A172 (cell line): ENCODE measurements at places on chromosomes 16 and 17. TPM values are rescaled to one million over a fixed set of nuclear protein-coding genes. Genes with fewer than 3 reads are reported as not detected.

- no peak for DNase-seq
Measured at GRCh38 chr16:77790912-77791311, 2.5 kb downstream of the VAT1L start.

DNA sequence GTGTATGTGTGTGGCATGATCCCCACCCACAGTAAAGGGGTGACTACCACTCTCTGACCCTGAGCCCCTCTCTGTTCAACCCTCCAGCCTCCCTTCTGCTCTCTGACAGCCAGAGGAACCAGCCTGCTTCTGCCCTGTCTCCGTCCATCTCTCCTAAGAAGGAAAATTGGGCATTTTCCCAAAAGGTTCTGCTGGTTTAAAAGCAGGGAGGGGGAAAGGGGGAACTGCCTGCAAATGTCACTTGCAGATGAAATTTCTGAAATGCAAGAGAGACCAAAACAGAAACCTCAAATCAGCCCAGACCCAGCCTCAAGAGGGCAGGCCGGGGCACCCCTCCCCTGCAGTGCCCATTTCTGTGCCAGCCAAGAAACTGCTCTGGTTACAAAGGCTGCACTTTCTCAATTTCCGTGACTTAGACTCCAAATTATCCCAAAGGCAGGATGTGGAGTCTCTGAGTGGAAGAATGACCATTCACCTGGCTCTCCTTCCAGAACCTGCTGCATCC is 197.9 kb downstream of the RBFOX3 start:
- no peak for DNase-seq

GRCh38 chr17:56896968-56897359 is 16.9 kb downstream of the TRIM25 start:
- DNase-seq: no peak

DNA sequence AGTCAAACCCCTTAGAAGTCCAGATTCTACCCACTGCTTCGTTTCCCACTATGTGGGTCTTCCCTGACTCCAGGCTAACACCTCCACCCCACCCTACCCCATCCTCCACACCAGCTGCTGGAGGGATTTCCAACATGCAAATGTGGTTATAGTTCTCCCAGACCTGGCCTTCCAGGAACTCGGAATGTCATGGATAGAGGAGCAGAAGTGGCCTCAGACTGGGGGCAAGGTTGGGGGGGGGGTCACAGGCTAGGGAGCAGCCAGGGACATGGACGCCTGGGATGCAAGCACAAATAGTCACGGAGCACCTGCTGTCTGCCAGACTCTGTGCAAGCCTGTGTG is 2.0 kb downstream of the CAMKK1 start:
- DNase-seq: no peak

GRCh38 chr16:67555795-67556212 is 6.5 kb upstream of the CTCF start:
- DNase-seq: peak; percentile 38

DNA sequence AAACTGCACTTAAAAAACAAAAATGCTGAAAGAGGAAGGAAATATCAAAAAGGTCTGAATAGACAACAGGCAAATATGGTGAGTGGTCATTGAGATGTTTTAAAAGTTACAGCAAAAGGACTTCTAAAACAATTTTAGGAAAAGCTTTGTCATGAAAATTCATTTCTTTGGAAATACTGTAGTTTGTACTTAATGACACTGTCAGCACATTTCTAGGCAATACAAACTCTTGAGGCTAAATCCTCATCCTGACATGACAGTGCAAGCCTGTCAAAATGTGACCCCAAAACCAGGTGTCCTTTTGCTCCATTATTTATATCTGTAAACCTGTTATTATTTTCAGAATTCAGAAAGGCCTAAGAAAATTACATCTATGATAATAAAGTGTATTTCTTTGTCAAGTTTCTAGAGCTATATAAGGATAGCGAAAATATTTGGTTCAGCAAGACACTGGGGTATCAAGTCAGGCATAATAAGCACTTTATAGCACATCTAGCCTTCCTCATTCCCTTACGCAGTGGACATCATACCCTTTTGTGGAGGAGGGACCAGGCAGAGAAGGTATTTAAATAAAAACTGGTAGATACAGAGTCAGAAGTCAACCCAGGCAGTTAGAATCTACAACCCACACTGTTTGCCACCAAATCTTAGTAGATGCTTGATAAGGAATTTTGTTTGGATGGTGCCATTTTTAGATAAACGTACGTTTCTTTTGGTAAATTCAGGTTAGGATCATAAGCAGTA is 28.4 kb downstream of the SIAH1 start:
- DNase-seq: no peak

GRCh38 chr17:76611758-76612157 is 26.1 kb upstream of the ST6GALNAC2 start:
- no peak for DNase-seq

- no peak for DNase-seq
Measured at GRCh38 chr17:60909405-60909804, 231.8 kb downstream of the BCAS3 start.

DNA sequence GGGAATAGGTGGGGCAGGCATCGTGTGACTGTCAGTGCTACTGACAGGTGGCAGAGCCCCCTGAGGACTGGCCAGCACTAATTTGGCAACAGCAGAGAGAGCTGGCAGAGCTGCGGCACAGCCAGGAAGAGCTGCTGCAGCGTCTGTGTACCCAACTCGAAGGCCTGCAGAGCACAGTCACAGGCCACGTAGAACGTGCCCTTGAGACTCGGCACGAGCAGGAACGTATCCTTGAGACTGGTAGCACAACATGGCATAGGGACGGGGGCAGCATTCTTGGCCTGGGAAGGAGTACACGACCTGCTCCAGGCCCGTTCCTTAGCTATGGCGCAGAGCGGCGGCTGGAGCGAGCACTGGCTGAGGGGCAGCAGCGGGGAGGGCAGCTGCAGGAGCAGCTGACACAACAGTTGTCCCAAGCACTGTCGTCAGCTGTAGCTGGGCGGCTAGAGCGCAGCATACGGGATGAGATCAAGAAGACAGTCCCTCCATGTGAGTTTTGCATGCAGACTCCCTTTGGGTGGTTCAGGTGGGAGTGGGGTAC is 3.0 kb upstream of the NRN1L start:
- no peak for DNase-seq

GRCh38 chr17:44758414-44759085 is at the start of gene ADAM11:
Gene ADAM11, plus strand, starts transcription at chr17:44758988. Its CDS starts 212 bp downstream, at chr17:44759200.
- DNase-seq: no peak

DNA sequence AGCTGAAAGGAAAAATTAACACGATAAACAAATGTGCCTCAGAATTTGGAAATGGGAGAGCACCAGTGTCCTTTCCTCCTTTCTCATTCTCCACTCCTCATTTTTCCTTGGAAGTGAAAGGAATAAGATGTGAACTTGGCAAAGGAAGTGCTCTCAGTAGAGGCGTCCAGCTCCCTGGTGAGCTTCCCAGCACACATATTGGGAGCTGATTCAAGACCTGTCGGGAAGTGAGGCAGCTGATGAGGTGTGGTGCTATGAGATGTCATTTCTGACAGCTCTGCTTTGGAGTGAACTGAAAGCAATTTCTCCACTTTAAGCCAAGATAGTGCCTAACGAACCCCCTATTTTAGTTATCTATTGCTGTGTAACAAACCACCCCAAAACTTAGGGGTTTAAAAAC is 238.5 kb upstream of the IRX3 start:
- DNase-seq: no peak

- peak; percentile 69 for DNase-seq
Measured at GRCh38 chr17:33012522-33013033, 20.9 kb downstream of the SPACA3 start.

- DNase-seq: no peak
Measured at GRCh38 chr16:3215601-3216262, 19.2 kb downstream of the ZNF200 start.

DNA sequence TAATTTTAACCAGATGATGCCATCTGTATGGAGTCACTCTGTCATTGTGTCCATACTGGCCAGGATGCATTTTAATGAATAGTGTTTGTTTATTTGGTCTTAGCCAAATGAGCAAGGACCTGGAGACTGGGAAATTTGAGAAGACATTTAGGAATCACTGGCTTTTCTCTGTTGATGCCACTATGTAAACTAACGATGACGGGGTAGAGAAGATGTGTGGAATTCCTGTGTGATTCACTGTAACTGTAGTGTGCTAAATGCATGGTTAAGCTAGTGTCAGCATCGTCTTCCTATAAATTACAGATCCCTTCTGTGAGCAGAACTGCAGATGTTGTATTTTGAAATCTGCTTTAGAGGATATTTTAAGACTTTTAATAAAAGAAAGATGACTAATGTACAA is 66.6 kb downstream of the NOS2 start:
- no peak for DNase-seq

GRCh38 chr17:49952912-49953497 is 16.0 kb upstream of the DLX4 start:
- peak; percentile 59 for DNase-seq

DNA sequence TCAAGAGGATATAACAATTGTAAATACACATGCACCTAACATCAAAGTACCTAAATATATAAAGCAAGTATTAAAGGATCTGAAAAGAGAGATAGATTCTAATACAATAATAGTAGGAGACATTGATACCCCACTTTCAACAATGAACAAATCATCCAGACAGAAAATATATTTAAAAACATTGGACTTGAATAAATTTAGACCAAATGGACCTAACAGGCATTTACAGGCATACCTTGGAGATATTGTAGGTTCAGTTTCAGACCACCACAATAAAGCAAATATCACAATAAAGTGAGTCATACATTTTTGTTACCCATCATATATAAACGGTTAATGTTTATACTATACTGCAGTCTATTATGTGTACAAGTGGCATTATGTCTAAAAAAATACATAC is 104.0 kb downstream of the BRIP1 start:
- DNase-seq: no peak

DNA sequence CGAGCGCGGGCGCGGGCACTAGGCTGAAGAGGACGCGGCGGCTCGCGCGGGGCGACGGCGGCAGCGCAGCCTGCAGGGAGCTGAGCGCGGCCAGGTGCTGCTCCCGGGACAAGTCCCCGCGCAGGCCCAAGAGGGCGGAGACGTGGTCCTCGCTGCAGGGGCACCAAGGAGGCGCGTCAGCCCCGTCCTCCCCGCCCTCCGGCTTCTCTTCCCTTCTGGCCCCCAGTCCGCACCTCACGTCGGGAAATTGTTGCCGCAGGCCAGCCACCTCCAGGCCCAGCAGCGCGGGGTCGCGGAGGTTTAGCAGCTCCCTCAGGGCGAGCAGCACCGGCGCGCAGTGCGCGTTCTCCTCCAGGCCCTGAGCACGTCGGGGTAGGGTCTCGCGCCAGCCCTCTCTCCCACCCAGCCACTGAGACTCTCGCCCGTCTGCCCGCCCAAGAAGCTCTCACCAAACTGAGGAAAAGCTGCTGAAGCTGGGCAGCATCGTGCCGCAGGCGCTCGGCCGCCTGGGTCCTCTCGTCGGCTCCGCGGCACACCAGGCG is 761 bp upstream of the MATCAP1 start:
- DNase-seq: no peak

DNA sequence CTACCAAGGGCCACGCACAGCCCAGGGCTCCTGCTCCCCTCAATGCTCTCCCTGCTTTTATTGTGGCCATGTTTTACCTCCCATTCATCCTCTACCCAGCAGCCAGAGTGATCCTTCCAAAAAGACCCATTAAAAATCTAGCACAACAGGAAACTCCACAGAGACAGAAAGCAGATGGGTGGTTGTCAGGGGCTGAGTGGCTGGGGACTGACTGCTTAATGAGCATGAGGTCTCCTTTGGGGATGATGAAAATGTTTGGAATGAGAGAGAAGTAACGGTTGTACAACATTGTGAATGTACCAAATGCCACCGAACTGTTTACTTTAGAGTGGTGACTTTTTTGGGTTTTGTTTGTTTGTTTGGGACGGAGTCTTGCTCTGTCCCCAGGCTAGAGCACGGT is 107.4 kb downstream of the GAS7 start:
- no peak for DNase-seq

- peak; percentile 53 for DNase-seq
Measured at GRCh38 chr16:15434425-15435215, at the start of gene BMERB1. Gene BMERB1, plus strand, starts transcription at chr16:15434588. Its CDS starts 66 bp downstream, at chr16:15434654.

DNA sequence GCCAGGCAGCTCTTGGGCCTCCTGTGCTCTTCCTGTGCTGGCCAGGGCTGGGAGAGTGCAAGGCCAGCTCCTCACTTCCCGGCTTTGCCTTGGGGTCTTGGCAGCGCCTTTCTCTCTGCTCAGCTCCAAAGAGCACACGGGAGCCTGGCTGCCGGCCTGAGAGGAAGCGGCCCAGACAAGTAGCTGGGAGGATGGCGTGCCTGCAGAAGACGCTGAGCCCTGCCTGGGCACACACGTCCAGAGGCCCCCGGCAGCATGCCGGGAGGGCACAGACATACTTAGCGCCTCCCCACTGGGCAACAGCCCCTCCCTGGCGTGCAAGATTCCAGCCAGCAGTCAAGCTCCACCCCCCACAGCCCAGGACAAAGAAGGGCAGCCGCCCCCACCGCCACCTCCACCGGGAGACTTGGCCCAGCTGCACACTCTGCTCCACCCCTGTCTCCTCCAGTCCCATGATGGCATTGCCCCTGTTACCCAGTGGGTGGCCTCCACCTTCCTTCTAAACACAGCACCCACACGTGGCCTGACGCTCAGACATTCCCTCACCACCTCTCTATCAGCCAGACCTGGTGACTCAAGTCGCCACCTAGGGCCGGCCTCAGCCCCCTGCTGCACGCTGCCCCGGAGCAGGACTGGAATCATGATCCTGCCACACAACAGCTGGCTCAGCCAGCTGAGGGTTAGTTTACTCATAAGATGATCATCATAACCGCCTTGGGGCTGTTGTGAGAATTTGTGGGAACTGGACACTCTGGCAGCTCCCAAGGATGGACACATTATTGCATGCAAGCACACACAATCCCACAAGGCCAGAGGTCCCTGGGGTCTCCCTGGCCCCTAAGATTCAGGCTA is 12.4 kb downstream of the SGCA start:
- peak; percentile 99 for DNase-seq

The CACNG5 gene
- total RNA-seq: not detected in 2 replicates

The HIC1 gene
- total RNA-seq: 7.3 and 12.5 TPM in 2 replicates

The NT5C3B gene
- total RNA-seq: 101 TPM in 2 replicates

The CDH1 gene
- total RNA-seq: 0.14 and 1.5 TPM in 2 replicates

The SLC16A13 gene
- total RNA-seq: 0.74 and 1.9 TPM in 2 replicates

The CXCL16 gene
- 5.1 and 8.1 TPM in 2 replicates for total RNA-seq

The SOST gene
- 0.07 and 0.24 TPM in 2 replicates for total RNA-seq

The CBX2 gene
- 24.7 and 27.2 TPM in 2 replicates for total RNA-seq

The CNGB1 gene
- total RNA-seq: 0.12 TPM in 1 of 2 replicates, not detected in the other

The CACNB1 gene
- total RNA-seq: 4.0 and 4.5 TPM in 2 replicates

The RTN4RL1 gene
- total RNA-seq: 1.7 and 2.2 TPM in 2 replicates

The TMEM238L gene
- not detected in 2 replicates for total RNA-seq

The TMC5 gene
- total RNA-seq: not detected in 2 replicates

The HS3ST3B1 gene
- 14.2 and 20.8 TPM in 2 replicates for total RNA-seq

The RNF43 gene
- total RNA-seq: not detected in 2 replicates
